ENCODE measurements at places on chromosomes 11 and 22.

GRCh38 chr11:15233371-15234165 lies 118.8 kb downstream of the INSC start:
- DNase-seq = no peak

GRCh38 chr11:85021058-85021457 lies 606.1 kb downstream of the DLG2 start:
- DNase-seq = peak; percentile 50

DNA sequence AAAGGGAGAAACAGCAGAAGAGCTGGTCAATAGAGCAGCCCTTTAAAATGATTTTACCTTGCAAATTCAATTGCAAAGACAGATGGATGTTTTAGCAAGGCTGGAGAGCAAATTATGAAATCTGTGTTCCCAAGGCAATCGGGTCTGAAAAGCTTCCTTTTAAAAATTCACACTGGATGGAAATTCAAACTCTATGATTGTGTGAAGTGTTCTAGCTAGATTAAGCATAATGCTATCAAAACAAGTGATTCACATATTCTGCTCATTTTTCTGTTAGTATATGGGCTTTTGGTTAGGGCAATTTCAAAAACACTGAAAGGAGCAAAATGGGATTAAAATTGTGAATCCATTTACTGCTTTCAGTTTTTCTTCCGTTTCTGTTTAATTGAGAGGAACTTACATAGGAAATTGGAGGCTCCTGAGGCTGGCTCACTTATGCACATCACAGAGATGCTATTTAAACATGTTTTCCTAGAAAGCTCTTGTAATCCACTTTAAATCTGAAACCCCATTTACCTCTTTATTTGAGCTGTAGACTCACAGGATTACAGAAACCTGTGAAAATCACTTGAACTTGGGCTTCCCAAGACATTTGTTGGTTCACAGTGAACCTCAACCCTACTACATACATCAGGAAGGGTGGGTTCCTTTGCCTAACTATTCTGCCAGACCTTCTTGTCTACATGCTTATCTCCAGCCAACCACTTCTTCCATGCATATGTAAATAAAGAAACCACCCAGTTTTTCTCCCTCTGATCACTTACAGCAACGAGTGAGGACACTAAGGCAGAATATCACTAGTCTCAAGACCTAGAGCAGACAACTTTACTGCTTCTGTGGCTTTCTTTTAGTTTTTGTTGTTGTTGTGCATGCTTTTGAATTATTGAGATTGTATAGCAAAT lies 201.9 kb upstream of the PITPNB start:
- no peak for DNase-seq

GRCh38 chr11:83310718-83311117 lies 24.6 kb upstream of the CCDC90B start:
- no peak for DNase-seq

DNA sequence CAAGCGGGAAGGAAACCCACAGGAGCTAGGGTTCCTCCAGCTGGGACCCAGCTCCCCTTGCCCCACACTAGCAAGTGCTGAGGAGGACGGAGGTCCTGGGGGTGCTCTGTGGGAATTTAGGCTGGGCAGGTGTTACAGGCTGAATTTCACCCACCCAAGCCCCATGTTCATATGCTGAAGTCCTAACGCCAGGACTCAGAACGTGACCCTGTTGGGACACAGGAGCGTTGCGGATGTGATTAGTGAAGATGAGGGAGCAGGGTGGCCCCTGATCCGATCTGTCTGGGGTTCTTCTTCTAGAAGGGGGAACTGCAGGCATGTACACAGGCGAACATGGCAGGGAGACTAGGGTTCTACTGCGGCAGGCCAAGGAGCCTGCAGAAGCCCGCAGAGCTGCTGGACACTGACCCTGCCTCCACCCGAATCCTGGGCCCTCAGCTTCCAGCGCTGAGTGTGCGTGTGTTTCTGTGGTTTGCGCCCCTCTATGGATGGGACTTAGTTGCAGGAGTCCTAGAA lies 103.4 kb upstream of the FGF3 start:
- DNase-seq = no peak

DNA sequence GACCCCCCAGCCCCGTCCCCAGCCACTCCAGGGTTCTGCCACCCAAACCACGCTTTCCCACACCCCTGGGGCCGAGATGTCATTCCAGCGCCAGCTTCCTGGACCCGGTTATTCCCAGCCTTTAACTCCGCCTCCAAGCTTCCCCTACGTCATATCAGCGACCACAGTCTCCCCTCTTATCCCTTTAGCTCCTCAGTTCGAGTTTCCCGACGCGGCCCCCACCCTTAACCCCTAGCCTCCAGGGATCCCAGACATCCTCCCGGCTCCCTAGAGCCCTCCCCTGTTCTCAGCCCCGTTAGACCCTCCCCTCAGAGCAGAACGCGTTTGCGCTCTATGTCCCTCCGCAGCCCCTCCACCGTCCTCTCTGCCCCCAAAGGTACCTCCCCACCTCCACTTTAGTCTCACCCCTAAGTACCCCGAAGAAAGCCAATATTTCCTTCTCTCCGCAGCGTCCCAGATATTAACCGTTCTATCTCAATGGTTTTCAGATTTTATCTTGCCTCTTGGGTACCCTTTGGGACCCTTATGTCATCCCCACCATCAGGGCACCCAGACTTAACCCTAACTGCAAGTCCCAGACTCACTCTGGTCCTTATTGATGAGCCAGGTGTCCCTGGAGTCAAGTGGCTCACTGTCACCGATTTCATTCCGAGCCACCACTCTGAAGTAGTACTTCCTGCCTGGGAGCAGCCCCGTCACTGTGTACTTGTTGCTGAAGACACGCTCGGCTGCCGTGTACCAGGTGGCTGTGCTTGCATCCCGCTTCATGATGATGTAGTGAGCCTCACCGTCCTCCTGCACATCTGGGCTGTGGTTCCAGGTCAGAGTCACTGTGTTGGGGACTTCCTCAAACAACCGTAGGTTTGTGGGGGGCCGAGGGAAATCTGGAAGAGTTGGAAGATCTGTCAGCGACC lies 8.0 kb downstream of the TMEM86A start:
- peak; percentile 64 for DNase-seq

DNA sequence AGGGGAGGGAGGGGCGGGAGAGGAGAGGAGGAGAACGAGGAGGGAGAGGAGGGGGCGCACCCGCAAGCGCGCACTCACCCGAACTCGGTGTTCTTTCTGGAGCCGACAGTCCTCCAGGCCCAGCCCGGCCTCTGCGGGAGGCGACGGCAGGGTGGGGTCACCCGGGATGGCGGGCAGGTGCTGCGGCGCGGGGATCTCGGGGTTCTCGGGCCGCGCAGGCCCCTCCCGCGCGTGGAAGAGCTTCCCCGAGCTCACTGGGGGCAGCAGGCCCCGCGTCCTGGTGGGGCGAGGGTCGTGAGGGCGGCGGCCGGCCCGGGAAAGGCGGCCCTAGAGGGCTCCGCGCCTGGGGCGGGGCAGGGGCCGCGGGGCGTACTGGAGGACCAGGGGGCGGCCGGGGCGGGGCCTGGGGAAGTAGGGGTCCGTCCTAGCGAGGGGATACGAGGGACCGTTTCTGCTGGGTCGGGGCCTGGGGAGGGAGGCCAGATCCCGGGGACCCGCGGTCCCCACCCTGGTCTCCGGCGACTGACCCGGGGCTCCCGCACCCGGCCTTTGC lies 5.2 kb downstream of the LMNTD2 start:
- DNase-seq = no peak

GRCh38 chr11:76259299-76259908 lies 53.1 kb upstream of the WNT11 start:
- DNase-seq = no peak

- peak; percentile 81 for DNase-seq
These were observed at the start of gene TPH1 for GRCh38 chr11:18046116-18046777. TPH1 (minus strand) TSS chr11:18046269; CDS start chr11:18040762, 5,507 bp downstream.

DNA sequence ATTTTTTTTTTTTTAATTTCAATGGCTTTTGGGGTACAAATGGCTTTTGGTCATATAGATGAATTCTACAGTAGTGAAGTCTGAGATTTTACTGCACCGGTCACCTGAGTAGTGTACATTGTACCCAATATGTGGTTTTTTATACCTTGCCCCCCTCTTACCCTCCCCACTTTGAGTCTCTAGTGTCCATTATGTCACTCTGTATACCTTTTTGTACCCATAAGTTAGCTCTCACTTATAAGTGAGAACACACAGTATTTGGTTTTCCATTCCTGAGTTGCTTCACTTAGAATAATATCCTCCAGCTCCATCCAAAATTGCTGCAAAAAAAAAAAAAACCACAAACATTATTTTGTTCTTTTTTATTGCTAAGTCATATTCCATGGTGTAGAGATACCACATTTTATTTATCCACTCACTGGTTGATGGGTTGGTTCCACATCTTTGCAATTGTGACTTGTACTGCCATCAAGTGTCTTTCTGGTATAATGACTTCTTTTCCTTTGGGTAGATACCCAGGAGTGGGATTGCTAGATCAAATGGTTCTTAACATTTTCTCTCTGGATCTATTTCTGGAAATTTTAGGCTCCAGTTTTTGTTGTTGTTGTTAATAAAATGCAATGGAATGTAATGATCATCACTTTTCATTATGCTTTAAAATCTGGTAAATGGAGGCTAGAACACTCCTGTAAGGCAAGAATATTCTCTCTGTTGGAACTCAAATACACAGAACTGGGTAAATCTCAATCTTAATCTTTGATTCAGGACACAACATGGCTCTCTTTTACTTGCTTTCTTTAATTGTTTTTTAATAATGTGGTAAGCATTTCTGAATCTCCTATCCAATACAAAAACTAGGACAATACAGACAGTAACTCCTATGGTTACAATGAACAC lies 10.3 kb downstream of the NEAT1 start:
- no peak for DNase-seq

DNA sequence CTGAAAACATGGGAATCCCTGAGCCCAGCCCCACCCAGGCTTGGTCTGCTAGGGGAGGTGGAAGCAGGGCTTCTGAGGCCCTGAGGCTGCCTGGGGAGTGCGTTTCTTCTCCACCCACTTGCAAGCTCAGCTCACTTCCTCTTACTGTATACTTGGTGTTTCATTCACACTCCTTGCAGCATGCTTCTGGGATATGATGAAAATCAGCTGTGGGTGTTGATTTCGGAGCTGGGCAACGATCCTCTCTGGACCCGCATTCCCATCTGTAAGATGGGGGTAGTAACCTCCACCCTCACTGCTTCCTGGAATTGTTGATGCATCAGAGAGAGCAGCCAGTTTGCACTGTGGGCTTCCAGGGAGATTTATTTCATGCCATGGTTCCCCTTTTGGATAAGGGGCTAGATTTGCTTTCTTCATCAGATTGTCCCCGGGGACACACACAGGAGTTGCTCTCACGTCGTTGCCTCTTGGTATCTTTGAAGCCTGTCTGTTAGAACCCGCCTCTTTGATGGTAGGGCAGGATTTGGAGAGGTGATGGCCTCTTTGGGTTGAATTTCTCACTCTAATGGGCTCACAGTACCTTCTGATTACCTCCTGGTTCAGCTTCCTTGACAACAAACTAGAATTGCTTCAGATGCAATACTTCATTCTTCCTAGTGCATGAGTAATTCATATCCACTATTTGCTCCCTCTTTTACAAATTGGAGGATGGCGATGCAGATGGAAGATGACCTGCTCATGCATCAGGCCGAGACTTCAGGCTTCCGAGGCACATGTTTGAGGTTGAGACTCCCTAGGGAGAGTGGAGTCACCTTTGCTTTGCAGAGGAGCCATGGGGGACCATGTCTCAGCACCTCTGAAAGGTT lies 40.4 kb downstream of the BCR start:
- DNase-seq = no peak

- no peak for DNase-seq
These were observed 75.7 kb upstream of the TTC12 start for GRCh38 chr11:113238721-113239120.

GRCh38 chr11:76493626-76494539 lies 49.1 kb downstream of the EMSY start:
- no peak for DNase-seq

Data from NCI-H774 (cell line).